ENCODE measurements at places on chromosomes 5 and 9.

DNA sequence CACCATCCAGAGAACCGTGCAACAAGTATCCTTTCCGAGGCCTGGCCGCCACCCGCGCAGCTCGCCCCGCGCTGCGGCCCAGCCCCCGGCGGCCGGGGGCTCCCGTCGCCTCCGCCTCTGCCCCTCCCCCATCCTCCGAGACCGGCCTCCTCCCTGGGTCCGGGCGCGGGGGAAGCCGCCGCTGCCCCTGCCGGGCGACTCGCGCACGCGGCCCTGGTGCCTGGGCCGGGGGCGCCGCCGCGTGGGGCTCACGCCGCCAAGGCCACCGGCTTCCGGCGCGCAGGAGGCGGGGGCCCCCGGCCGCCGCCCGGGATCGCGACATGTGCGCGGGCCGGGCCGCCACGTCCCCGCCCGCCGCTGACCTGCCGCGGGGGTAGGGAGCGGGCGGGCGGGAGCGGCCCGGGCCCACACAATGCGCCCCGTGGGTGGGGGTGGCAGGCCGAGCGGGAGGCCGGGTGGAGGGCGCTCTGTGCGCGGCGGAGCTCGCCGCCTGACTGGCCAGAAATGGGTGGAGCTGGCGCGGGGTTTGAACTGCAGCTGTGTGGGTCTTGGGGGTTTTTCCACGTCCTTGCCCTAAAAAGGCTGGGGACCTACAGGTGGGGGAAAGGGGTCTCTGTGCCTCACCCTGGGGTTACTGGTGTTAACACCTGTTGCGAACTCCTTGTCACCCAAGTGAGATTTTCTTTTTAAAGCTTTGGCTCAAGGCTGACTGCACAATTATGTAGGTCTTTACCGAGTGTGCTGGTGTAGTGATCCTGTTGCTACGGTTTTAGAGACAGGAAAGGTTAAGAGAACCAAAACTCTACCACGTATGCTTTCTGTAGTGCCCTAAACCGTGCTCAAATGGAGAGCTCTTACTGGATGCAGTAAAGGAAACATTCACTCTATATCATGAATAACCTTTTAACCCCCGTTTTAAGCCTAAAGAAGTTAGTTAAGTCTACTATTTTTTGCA is 32.3 kb downstream of the TNPO1 start:
- DNase-seq = peak; percentile 59

GRCh38 chr5:58156973-58157701 is 302.7 kb downstream of the PLK2 start:
- peak; percentile 58 for DNase-seq

DNA sequence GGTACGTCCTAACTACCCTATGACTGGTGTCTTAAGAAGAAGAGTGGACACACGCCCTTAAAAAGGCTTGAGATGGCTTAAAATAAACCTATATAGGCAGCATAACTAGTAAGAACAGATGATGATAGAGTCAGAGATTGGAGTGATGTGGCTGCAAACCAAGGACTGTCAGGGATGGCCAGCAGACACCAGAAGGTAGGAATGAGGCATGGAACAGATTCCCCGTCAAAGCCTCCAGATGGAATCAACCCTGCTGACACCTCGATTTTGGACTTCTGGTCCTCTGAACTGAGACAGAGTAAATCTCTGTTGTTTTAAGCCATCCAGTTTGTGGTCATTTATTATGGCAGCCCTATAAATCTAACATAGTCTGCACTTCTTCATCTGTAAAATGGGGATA is 7.4 kb downstream of the TMOD1 start:
- no peak for DNase-seq

GRCh38 chr5:36172599-36172998 is 20.7 kb downstream of the SKP2 start:
- no peak for DNase-seq

DNA sequence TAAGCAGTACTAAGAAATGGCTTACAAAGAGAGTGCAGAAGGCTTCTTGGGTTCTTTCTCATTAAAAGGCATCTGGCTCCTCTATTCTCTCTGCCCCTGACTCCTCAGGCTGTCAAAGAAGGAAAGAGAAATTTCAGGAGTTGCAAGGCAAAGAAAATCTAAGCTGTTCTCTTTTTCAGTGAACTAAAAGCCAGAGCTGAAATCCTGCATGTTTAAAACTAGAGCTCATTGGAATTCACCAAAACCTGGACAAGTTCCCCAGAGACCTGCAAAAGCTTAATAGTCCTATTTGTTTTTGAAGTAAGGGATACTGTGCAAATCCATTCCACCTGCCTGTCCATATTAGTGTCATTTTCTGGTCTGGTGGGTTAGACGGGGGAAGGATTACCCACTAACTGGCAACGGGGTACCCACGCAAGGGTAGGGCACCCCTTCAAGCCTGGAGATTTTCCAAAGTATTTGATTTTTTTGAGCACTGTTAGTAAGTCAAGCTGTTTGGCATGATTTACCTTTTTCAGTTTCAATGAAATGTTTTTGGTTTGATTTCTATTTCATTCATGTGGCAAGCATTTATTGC is 179.3 kb downstream of the FSTL4 start:
- DNase-seq = no peak

GRCh38 chr5:113680534-113680933 is 167.0 kb downstream of the YTHDC2 start:
- DNase-seq = no peak

GRCh38 chr5:96709152-96709821 is 47.1 kb downstream of the CAST start:
- no peak for DNase-seq

- no peak for DNase-seq
Measured at GRCh38 chr9:33263131-33264002, 1.1 kb downstream of the BAG1 start.

DNA sequence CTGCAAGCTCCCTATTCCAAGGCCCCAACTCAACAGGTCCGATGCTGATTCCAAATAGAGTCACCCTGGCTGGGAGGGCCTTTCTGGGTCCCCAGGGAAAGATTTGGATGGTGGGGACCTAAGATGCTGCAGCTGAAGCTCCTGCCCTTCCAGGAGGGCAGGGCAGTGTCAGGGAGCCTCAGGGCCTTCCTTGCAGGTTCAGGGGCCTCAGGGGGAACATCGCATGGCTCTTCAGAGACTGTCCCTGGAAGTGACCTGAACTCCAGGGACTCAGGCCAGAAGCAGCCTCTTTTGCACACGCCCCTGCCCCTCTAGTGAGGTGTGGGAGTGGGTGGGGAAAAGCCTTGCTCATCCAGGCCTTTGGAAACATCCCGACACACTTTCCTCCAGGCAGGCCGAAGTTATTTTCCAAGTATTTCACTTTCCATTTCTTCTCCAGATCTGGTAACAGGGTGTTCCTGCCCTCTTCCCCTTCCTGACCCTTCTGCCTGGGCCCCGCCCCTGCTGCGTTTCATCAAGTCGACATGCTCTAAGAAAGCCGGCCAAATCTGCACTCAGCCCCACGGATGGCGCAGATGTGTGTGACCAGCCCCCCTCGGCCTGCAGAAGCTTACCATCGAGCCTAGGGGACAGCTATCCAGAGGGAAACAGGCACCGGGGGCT is 159.5 kb downstream of the FGF18 start:
- DNase-seq = peak; percentile 59

GRCh38 chr5:59358005-59358861 is 535.3 kb downstream of the PDE4D start:
- no peak for DNase-seq

- DNase-seq = no peak
Measured at GRCh38 chr9:92476962-92477361, 5.3 kb downstream of the ASPN start.

GRCh38 chr5:122114501-122114900 is 14.8 kb upstream of the ZNF474 start:
- no peak for DNase-seq

GRCh38 chr5:169716287-169716686 is 79.2 kb downstream of the DOCK2 start:
- DNase-seq = no peak

- no peak for DNase-seq
Measured at GRCh38 chr9:117403848-117404247, 11.0 kb downstream of the ASTN2 start.

DNA sequence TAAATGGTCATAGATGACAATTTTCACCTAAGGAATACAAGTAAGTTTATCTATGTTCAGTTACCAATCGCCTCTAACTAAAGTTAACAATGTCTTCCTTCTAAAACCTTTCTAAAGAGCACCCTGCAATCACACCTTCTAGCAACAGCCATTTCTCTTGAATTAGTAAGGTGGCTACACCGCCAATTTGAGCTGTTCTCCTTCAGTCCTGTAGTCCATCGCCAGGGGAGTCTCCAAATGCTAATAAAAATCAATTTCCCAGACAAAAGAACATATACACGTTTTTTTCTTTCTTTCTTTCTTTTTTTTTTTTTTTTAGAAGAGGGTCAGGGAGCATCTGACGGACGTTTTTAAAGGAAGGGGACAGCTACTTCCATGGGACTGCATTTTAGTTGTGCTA is 729 bp upstream of the RORB start:
- DNase-seq = no peak

DNA sequence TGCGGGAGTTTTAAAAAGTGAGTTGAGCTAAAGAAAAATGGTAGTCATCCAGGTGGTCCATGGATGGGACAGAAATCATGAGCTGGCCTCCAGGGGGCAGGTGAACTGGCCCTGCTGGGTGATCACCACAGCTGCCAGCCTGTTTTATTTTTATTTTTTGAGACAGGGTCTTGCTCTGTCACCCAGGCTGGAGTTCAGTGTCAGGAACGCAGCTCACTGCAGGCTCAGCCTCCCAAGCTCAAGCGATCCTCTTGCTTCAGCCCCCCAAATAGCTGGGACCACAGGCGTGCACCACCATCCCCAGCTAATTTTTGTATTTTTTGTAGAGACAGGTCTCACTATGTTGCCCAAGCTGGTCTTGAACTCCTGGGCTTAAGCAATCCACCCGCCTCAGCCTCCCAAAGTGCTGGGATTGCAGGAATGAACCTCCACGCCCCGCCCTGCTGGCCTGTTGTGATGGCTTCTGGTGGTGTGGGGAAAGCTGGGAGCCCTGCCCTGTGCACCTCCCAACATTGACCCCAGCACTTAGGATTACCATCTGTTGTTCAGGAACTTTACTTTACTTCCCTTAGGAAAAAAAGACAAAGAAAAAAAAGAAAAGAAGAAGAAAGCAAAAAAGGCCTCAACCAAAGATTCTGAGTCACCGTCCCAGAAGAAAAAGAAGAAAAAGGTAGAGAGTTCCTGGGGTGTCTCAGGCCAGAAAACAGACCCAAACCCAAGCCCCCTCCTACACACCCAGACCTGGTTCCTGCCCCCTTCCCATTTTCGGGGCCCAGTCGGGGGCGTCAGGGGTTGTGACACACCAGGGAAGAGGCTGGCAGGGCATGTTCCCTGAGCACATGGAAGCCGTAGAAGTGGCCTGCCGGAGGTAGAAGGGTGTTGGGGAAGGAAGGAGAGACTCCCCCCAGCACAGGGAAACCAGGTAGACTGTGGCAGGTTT is 14.7 kb downstream of the CD74 start:
- no peak for DNase-seq

- DNase-seq = no peak
Measured at GRCh38 chr9:6270896-6271295, 55.3 kb downstream of the IL33 start.

GRCh38 chr9:124217836-124218437 is 39.8 kb upstream of the NEK6 start:
- DNase-seq = no peak

GRCh38 chr9:137470785-137471184 is 11.7 kb upstream of the NSMF start:
- no peak for DNase-seq

GRCh38 chr5:89673019-89673418 is 736.5 kb downstream of the CETN3 start:
- DNase-seq = no peak

- DNase-seq = no peak
Measured at GRCh38 chr9:129834489-129835127, 467 bp downstream of the C9orf78 start.

DNA sequence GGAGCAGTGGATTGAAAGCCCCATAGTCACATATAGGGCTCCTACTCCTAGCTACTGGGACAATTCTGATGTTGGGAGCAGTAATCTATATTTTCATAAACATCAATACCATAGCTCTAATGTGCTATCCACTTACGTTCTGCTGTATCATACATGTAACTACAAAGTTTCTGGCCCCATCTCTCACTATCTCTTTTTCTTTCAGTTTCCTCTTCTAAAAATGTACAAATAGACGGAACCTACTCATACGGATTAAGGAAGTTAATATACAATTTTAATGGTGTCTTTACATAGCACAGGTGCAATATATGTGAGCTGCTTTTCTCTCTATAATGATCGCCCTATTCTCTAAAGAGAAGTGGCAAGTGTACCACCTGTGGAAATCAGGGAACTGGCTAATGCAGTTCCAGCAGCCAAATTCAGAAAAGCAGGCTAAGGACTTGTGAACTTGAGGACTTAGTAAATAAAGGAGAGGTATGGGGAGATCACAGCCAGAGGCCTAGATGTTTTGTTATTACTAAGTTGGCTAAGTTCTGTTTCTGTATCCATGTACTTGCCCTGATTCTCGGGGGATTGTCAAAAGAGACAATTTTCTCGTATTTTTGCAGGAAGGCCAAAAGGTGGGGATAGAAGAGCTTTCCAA is 1021.9 kb downstream of the CDH12 start:
- no peak for DNase-seq

GRCh38 chr5:148374690-148375360 is 8.9 kb upstream of the FBXO38 start:
- peak; percentile 31 for DNase-seq

DNA sequence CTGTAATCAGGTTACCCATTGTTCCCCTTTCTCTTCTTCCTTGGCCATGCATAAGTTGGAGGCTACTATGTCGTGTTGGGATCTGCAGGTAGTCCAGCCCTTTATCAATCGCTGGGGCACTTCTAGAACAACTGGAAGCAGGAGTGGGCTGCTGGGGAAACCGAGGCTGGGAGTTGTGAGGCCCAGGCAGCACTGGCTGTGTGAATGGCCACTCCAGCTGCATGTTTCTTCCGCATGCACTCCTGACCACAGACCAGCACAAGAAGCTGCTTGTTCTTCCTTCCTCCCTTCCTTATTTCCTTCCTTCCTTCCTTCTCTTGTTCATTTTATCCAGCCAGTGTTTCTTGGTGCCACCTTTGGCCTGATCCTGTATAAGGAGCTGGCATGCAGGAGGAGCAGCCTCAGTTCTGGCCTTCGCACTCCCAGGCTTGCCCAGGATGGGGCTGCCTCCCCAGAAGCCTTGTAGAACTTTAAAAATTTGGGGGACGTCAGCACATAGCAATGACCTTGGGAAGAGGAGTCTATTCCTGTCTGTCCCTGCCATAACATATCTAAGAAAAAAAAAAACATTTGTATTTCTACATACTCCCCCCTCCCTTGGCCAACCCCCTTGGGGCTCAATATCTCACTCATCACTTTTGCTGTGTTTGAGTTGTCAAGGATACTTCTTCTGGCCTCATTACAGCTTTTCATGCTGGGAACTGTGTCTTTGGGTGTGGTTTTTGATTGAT is 20.8 kb upstream of the CXCL14 start:
- DNase-seq = no peak

GRCh38 chr9:79043916-79044315 is 527.8 kb upstream of the TLE4 start:
- no peak for DNase-seq

Measured in left hindlimb (tissue), 1 donor.